ENCODE measurements at places on chromosomes 4 and X. TPM values are rescaled to one million over a fixed set of nuclear protein-coding genes. Genes with fewer than 3 reads are reported as not detected.

DMRTC1B gene
- 0.59 TPM for polyA plus RNA-seq

DGAT2L6 gene
- not detected for polyA plus RNA-seq

SULT1B1 gene
- polyA plus RNA-seq = 13.3 TPM

MYOZ2 gene
- polyA plus RNA-seq = not detected

HTR2C gene
- polyA plus RNA-seq = not detected

ATRX gene
- 48.0 TPM for polyA plus RNA-seq

TLR10 gene
- not detected for polyA plus RNA-seq

MID1 gene
- polyA plus RNA-seq = not detected

FAM9C gene
- polyA plus RNA-seq = not detected

SRPX2 gene
- polyA plus RNA-seq = not detected

NDST4 gene
- polyA plus RNA-seq = not detected

GALNTL6 gene
- polyA plus RNA-seq = not detected

TREX2 gene
- polyA plus RNA-seq = 0.32 TPM

CT45A2 gene
- not detected for polyA plus RNA-seq

PRSS12 gene
- polyA plus RNA-seq = not detected

SPATA4 gene
- not detected for polyA plus RNA-seq

PDZD4 gene
- 1.5 TPM for polyA plus RNA-seq

ENPP6 gene
- 0.08 TPM for polyA plus RNA-seq

TMEM47 gene
- not detected for polyA plus RNA-seq

SSX2 gene
- polyA plus RNA-seq = not detected

SCRG1 gene
- polyA plus RNA-seq = not detected

CTAG2 gene
- not detected for polyA plus RNA-seq
